ENCODE measurements at places on chromosomes 6 and 20.
A peak's percentile ranks its signal among the peaks of the same experiment; 100 is the strongest.

DNA sequence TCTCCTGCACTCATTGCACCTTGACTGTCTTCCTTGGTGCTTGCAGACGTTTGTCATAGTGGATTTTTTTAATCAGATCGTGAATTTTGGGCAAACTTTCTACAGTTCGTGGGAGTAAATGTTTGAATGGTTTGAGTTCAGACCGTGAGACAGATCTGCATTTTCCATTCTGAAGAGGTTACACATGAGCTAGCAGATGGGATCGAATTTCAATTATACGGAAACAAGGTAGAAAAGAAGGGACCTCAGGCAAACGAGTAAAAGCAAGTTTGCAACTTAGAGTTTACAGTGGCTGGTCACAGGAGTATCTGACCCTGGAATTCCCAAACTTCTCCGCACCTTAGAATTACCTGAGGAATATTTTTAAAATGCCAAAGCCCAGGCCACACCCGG is 17.2 kb upstream of the NCR2 start:
- DNase-seq: no peak

- no peak for DNase-seq
Measured at GRCh38 chr6:162198076-162198475, 529.5 kb downstream of the PRKN start.

- DNase-seq: no peak
Measured at GRCh38 chr6:34273242-34273805, 24.5 kb upstream of the SMIM29 start.

GRCh38 chr20:47927944-47928343 is 142.7 kb upstream of the SULF2 start:
- DNase-seq: no peak

- DNase-seq: no peak
Measured at GRCh38 chr6:34383656-34384320, 8.7 kb downstream of the NUDT3 start.

DNA sequence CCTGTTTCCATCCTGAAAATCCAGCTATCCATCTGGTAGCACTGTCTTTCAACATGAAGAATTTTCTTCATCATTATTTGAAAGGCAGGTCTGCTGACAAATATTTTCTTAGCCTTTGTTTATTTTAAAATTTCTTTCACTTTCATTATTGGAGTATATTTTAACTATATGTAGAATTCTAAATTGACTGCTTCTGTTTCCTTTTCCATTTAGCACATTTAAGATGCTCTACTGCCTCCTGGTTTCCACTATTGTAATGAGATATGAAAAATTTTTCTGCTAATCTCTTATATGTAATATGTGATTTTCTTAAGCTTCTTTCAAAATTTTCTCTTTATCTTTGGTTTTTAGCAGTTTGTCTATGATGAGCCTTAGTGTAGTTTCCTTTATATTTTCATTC is 97.3 kb downstream of the TBC1D32 start:
- no peak for DNase-seq

- no peak for DNase-seq
Measured at GRCh38 chr6:168674595-168674994, 233.6 kb downstream of the SMOC2 start.

GRCh38 chr6:166778046-166778445 is 151.0 kb upstream of the RPS6KA2 start:
- no peak for DNase-seq

- no peak for DNase-seq
Measured at GRCh38 chr6:143774347-143774746, 68.8 kb upstream of the LTV1 start.

- peak; percentile 16 for DNase-seq
Measured at GRCh38 chr6:88870717-88871330, 92.6 kb downstream of the RNGTT start.

- DNase-seq: no peak
Measured at GRCh38 chr6:86706449-86706848, 230.9 kb upstream of the HTR1E start.

- DNase-seq: no peak
Measured at GRCh38 chr20:46850416-46850815, 44.2 kb upstream of the EYA2 start.

GRCh38 chr20:31595654-31596411 is 9.3 kb upstream of the ID1 start:
- no peak for DNase-seq

DNA sequence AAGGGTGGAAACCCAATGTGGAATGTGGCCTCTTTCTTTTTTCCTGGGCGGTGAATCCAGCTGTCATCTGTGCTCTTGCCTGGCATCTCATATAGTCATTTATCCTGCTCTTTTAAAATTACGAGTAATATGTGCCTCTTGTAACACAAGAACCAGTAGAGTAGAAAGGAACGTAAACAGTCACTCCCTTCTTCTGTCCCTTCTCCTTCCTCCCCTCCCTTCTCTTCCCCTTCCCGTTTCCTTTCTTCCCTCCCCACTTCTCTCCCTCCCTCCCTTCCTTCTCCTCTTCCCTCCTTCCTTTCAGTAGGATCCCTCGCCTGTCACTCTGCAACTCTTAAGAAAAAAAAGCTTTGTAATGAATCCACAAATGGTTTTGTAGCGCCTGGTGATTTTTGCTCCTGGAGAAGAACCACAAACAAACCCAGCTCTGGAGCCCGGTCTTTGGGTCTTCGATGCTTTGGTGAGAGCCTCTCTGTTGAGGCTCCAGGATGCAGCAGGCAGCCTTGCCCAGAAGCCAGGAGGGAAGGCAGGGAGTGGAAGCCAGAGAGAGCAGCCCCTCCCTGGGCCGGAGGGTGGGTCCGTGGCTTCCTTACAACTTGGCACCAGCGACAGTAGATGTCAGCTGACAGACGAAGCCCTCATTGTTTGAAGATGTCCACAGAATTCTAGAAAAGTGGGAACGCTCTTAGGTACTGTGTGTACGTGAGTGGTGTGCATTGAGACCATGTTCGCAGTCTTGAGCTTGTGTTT is 15.0 kb downstream of the DUSP22 start:
- no peak for DNase-seq

DNA sequence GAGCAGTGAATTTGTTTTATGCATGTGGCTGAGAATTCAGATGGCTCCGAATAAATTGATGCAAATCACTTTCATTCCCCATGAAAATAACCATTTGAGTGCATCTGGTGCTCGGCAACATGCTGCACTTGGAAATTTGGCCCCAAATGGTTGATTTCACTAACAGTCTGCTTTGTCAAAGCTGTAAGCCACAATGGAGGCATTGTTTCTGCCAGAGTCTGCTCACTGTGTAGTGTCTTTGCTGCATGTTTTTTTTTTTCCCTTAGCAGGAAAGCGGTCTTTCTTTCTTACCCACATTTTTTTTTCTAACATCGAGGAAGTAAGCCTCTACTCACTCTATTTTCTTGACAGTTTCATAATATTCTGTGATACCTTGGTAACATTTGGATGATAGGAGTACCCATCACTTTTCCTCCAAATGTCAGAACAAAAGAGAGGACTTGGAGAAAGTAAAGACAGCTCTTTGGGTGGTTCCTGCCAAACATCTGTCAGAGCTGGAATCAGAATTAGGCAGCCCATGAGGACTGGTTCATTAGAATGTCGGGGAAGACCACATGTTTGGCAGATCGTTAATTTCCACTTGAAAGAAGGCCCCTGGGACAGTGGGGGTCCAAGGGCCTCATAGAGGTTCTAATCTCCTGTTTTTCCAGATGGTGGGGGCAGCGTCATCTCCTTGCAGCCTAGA is 149.5 kb downstream of the DOK5 start:
- DNase-seq: no peak

GRCh38 chr6:145903356-145904102 is 60.6 kb downstream of the SHPRH start:
- no peak for DNase-seq

DNA sequence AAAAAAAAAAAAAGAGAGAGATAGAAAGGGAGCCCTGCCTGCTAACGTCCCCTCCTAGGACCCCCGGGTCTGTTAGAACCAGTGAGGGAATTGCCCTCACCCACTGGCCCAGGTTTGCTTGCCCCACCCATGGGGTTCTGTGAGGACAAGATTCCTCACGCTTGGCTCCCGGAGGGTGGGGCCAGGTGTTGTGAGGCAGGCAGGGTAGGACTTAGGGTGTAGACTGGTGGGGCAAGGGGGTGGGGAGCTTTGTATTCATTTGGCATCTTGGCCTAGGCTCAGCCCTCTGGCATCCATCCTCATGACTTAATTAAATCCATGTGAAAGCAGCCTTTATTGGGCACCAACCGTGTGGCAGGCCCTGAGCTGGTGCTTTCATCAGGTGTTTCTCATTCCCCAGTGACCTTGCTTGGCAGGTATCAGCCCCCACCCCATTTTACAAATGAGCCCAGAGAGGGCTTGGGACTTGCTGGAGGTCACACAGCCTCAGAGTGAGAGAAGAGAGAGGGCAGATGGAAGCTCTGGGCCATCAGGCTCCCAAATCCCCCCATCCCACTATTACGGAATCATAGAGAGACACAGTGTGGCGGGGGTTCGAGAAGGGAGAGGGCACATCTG is 19.0 kb downstream of the RAB44 start:
- no peak for DNase-seq

DNA sequence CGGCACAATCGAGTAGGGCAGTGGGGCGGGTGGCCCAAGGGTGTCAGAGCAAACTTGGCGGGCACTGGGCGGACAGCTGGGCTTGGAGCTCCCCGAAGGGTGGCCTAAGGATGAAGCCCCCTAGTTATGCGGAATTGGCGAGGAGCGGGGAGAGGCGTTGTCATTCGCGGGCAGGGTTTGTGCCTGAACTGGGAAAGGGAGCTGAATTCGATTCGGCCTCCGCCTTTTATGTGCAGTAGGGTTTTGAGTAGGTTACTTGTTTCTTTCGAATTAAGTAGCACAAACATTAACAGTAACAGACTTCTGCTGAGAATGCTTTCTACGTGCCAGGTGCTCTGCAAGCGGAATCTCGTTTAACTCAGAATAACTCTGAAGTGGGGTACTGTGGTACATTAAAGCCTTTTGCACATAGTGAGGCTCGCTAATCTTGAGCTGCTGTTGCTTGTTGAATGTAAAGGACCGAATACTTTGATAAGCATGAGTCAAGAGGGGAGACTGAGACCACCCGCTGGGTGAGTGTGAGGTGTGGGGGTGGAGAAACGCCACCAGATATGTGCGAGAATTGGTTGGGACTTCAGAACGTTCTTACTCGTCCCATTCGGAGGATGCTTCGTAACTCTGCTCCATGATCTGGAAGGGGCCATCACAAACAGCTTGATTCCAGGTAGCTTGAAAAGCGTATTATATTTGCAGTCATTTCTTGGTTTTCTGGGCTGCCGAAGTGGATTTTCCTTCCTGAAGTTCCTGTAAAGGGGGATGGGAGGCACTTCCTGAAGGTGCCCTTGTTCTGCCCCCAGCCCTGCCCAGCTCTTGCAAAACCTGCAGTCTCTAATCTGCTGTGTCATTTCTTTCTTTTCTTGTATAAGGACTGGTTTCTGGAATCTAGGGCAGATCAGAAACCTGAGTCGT is 833 bp downstream of the RAB5IF start:
- DNase-seq: no peak

DNA sequence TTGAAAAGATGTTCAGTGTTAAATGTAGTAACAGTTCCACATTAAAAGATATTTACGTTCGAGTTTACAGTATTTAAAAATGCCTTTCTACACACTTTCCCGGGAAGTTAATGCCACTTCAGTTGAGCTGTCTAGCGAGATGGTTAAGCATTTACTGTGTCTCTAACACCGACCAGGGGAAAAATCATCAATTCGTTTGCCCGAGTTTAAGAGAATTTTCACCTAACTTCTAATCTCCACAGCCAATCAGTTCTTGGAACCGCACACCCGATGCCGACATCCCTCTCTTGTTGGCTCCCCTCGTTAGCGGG is 58.2 kb downstream of the FAM217A start:
- DNase-seq: no peak

DNA sequence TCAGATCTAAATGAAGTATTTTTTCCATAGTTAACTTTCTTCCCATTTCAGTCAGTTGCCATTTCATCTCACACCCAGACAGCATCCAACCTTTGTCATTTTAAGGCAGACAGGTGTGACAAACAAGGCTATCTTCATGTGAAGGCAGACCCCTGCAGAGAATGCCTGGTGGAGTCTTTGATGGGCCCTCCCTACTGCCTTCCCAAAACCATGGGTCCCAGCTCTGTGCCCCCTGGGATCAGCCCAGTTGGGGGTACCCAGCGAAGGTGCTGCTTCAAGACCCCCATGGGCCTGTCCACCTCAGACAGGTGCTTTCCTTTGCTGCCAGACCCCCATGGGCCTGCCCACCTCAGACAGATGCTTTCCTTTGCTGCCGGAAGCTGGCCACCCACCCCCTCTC is 28.3 kb upstream of the ID1 start:
- no peak for DNase-seq

- no peak for DNase-seq
Measured at GRCh38 chr6:78835817-78836216, 31.5 kb upstream of the IRAK1BP1 start.

- peak; percentile 62 for DNase-seq
Measured at GRCh38 chr20:32972181-32973076, 31.8 kb downstream of the SUN5 start.

- DNase-seq: no peak
Measured at GRCh38 chr6:16688984-16689636, 72.2 kb downstream of the ATXN1 start.

DNA sequence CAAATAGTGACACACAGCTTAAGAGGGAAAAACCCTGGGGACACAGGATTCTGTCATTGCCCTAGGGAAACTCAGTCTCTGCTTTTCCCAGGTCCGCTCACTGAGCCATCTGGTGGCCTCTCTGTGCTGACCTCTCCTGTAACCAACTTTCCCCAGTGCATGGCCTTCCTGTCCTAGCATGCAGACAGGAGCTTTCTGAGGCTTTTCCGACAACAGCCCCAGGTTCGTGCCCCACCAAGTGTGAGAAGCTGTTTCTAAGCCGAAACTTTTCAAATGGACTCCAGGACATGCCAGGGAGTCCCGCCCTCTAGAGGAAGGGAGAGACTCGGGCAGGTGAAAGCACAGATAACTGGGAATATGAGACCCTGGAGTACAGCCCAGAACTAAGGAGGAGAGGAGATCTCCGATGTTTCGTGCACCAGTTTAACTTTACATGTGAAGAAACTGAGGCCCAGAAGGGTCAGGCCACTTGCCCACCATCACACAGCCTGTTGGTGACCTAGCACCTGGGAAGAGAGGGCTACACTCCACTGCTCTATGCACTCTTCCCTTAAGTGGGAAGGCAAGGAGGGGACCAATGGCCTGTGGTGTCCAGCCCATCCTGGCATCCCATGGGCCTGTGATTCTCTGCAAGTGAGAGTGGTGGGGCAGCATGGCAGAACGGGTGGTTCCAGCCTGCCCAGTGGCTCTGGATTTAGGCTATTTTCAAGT is 46.2 kb downstream of the RPP40 start:
- DNase-seq: no peak

- DNase-seq: no peak
Measured at GRCh38 chr20:38050686-38051085, 17.1 kb downstream of the RPRD1B start.

DNA sequence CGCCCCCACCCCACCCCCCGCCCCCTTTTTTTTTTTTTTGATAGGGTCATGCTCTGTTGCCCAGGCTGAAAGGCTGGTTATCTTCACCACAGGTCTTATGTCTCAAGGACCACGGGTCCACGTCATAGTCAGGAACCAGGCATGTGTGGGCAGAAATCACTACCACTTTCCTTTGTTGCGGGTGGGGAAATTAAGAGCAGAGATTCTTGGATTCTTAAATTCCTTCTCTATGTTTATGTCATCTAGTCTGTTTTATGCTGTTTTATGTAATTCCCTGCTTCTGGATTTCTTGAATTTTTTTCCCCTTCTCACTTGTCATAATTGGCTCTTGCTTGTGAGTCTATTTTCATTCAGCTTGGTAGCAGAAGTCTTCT is 25.8 kb upstream of the PLCG1 start:
- DNase-seq: no peak

GRCh38 chr20:25041813-25042530 is 16.0 kb downstream of the ACSS1 start:
- no peak for DNase-seq

All from stimulated activated CD4-positive, alpha-beta T cell treated with anti-CD3 and anti-CD28 coated beads, Interleukin-1b, Interleukin-23, amount 100 ng/mL, for 24 hours (primary cell).